ENCODE measurements at places on chromosomes 7 and 10.

- DNase-seq: peak; percentile 33
- H3K36me3 ChIP-seq: peaks cover 43% of the 10 kb centered on the region
- peaks cover 15% of the 10 kb centered on the region for H3K4me1 ChIP-seq
- no peaks in the 10 kb centered on the region for H3K27me3 ChIP-seq
- no peak overlapping the region for H3K27ac ChIP-seq
- no peak overlapping the region for H3K4me3 ChIP-seq
These were observed 45.5 kb downstream of the NOD1 start for GRCh38 chr7:30433082-30433481.

DNA sequence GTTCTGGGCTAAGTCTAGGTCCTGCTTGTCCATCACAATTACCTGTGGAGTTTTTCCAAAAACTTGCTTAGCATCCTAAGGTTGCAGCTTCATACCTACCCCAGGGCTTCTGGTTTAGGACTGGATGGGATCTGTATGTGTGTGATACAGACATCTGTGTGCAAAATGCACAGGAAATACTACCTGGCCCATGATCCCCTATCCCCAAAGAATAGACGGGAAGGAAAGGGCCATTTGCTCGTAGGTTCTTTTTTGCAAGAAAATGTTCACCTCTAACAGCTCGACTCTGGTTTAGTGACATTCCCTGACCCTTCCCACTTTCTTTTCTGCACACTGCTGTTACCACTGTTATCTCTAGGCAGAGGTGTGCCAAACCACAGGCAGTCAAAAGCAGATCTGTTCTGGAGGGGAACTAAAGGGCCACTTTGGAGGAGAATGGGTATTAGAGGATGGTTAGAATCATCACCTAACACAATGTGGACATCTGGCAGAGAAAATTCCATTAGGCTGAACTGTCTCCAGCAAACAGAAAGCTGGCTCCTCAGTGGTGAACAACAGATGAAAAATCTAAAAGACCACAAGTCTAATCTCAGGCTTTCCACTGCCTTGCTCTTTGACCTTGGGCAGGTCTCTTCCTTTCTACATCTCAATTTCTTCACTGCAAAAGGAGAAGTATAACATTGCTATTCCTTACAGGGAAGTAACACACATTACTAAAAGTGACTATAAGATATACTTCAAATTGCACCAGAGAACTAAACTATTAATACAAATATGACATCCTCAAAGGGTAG is 107.4 kb downstream of the UBE2H start:
- H3K4me1 ChIP-seq: peaks cover 67% of the 10 kb centered on the region
- no peak overlapping the region for H3K4me3 ChIP-seq
- peak overlapping the region; percentile 24 for H3K27ac ChIP-seq

- no peak overlapping the region for H3K4me3 ChIP-seq
- no peak for DNase-seq
- no peaks in the 10 kb centered on the region for H3K27me3 ChIP-seq
- H3K4me1 ChIP-seq: no peaks in the 10 kb centered on the region
- H3K36me3 ChIP-seq: no peaks in the 10 kb centered on the region
These were observed 161.2 kb downstream of the TAX1BP1 start for GRCh38 chr7:27901028-27901760.

DNA sequence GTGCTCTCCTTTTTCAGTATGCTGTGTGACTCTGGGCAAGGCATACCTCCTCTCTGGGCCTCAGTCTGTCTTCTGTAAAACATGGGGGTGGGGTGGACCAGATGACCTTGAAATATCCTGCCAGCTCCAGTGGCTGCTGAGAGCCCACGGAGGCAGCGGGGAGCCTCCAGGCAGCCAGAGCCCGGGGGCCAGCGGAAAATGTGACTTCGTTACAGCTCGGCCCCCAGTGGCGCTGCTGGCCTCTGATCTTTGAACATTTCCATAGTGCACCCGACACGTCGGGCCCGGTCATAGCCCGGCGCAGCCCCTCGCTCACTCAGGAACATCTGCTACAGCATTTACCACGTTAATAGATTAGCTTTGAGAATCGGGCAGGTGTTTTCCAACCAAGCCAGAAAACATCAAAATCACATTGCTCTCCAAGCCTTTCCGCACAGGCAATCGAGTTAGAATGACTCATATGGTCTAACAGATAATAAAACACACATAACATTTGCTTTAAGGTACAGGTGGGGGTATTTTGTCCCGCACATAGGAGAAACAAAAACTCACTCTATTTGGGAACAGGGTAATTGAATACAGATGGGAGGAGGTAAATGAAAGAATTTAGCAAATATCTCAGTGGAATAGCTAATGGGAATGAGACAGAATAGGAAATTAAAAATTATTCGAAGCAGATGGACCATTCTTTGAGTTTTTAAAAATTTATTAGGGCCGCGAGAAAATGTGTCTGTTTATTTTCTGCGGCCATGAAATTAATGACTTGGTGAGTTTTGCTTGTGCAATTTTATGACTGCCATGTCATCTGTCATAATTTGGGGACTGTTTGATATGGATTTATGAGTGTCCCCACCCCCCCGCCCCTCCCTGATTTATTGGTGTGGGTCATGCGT is 26.3 kb upstream of the COMTD1 start:
- no peak for DNase-seq
- H3K36me3 ChIP-seq: no peaks in the 10 kb centered on the region
- no peak overlapping the region for H3K27ac ChIP-seq
- no peaks in the 10 kb centered on the region for H3K4me1 ChIP-seq
- H3K4me3 ChIP-seq: no peak overlapping the region

DNA sequence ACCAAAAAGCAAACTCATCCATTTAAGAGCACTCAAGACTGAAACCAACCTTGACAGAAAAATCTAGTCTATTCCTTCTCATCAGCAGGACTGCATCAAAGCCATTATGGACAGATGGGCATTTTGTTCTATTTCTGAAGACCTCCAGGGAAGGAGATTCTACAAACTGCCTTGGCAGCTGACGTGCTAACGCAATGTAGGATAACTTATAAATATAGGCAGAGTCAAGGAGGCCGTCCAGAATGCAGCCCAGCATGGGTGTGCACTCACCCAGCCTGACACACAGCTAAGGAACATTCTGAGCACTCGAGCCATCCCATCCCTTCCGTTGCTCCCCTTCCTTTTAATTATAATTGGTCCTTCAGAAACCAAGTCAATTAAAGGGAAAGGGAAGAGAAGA is 25.3 kb upstream of the NEBL start:
- no peak overlapping the region for H3K4me3 ChIP-seq
- DNase-seq: no peak
- no peaks in the 10 kb centered on the region for H3K4me1 ChIP-seq
- no peaks in the 10 kb centered on the region for H3K27me3 ChIP-seq
- H3K36me3 ChIP-seq: no peaks in the 10 kb centered on the region
